Ammon's horn (tissue), 1 donor: ENCODE measurements at places on chromosomes 6 and 20.
A peak's percentile ranks its signal among the peaks of the same experiment; 100 is the strongest.

- no peak for DNase-seq
These were observed 45.4 kb upstream of the CDH22 start for GRCh38 chr20:46353500-46354206.

DNA sequence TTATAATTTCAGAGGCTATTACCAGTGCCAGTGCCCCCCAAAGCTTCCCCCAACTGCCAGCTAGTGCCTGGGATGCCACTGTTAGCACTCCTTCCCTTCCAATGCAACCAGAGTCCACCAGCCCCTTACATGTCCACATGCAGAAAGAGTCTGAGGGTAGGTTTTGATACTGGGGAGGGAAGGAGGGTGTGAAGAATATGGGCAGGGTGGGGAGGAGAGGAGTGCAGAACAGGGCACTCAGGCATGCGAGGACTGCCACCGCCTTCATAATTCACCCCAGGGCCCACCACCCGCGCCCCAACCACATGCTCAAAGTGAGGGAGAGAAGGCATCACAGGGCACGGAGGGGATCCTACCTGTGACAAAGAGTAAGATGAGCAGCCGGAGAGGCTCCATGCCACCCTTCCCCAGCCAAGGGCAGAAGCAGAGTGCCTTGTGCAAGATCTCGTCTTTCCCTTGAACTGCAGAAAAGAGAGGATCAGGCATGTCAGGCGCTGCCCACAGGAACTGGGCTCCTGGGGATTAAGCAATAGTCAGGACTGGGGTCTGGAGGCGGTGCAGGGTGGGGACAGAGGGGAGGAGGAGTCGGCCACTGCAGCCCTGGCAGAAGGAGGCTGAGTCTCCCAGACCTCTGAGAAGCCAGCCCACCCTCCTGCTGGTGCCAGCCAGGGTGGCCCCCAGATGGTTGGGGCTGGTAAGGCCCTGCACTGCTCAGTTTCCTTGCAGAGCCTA, at the start of gene TREM2:
TSS of gene TREM2 (minus strand) at position 430 of the 732 bp plus-strand sequence. CDS start at position 396, 34 bp downstream.
- DNase-seq: peak; percentile 28

DNA sequence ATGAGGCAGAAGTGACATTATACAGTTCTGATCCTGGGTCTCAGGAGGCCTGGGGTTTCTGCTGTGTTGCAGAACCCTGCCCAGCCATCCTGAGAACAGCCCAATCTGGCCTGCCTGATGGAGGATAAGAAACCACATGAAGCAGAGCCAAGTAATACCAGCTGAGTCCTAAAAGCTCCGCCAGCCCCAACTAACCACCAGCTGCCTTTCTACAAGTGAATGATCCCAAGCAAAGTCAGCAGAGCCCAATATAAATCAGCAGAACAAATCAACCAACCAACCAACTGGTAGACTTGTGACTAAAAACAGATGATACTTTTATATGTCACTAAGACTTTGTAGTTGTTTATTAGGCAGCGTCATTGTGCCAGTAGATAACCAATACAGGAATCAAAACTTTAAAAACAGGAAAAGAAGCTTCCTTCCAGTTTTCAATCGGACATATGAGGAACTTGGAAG, 52.1 kb downstream of the SNX5 start:
- peak; percentile 53 for DNase-seq

DNA sequence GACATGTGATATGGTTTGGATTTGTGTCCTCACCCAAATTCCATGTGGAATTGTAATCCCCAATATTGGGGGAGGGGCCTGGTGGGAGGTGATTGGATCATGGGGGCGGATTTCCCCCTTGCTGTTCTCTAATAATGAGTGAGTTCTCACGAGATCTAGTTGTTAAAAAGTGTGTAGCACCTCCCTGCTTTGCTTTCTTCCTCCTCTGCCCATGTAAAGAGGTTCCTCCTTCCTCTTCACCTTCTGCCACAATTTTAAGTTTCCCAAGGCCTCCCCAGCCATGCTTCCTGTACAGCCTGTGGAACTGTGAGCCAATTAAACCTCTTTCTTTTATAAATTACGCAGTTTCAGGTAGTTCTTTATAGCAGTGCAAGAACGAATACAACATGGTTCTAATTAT, 2.1 kb upstream of the ZNF451 start:
- no peak for DNase-seq

- no peak for DNase-seq
These were observed 16.9 kb upstream of the IL17F start for GRCh38 chr6:52261229-52261628.

DNA sequence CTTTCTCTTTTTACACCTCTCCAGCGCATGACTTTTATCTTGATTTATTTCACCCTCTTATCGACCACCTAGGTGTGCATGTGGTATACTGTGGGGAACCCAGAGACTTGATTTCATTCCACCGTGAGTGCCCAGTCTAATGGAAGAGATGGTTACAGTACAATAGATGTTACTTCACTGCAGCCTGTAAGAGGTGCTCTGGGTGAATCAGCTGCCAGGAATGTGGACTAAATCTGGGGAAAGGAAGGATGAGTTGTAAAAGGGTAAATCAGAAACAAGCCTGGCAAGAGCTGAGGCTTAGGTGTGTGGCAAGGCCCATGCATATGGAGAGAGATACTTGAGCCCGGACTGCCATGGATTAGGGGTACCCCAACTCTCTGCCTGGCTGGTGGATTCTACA, 7.4 kb downstream of the STK35 start:
- no peak for DNase-seq

- DNase-seq: no peak
These were observed 173.4 kb downstream of the KIF16B start for GRCh38 chr20:16399801-16400200.
